ENCODE measurements at places on chromosomes 2 and 18. TPM values are rescaled to one million over a fixed set of nuclear protein-coding genes. Genes with fewer than 3 reads are reported as not detected.

DNA sequence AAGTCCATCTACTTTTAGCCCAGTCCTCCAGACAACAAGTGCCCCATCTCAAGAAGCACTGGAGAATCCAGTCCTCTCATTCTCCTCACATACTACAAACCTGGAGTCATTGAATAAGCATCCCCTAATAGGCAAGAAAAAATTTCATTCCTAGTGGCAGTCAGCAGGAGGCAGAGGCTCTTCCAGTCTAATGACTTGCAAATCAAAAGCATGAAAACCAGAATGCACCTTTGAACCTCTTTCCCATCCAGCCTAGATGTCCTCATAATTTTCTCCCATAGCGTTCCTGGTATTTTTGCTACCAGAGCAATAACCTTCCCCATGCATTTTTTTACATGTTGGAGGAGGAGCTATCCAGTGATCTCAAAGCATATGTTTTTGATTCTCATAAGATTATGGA, 252.6 kb downstream of the TTC32 start:
- DNase-seq, result no peak
- H3K36me3 ChIP-seq, result no peaks in the 10 kb centered on the region
- H3K4me3 ChIP-seq, result no peak overlapping the region
- H3K4me1 ChIP-seq, result peaks cover 7% of the 10 kb centered on the region

DNA sequence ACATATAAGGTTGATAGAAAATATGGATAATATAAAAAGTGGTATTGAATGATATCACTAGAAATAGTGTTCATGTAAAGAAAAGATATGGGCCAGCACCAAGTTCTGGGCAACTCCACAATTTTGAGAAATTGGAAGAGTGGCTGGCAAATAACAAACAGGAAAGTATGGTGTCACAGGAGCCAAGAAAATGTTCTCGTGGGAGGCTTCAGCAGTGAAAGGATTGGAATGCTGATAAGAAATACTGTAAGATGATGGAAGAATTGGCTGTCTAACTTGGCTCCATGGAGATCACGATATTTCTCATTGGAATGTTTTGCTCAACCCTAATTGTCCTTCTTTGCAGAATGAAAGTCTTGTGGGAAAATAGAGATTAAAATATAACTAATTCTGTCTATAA, 856.8 kb downstream of the DPP10 start:
- no peak overlapping the region for H3K4me3 ChIP-seq
- no peak overlapping the region for H3K27ac ChIP-seq
- peaks cover 2% of the 10 kb centered on the region for H3K36me3 ChIP-seq
- no peaks in the 10 kb centered on the region for H3K27me3 ChIP-seq
- peaks cover 2% of the 10 kb centered on the region for H3K4me1 ChIP-seq

GRCh38 chr2:145626301-145626700, 1106.4 kb upstream of the ZEB2 start:
- H3K27me3 ChIP-seq, result no peaks in the 10 kb centered on the region
- H3K27ac ChIP-seq, result no peak overlapping the region
- H3K36me3 ChIP-seq, result no peaks in the 10 kb centered on the region
- H3K4me3 ChIP-seq, result no peak overlapping the region
- no peak for DNase-seq
- no peaks in the 10 kb centered on the region for H3K4me1 ChIP-seq

- no peak overlapping the region for H3K27ac ChIP-seq
- no peak overlapping the region for H3K4me3 ChIP-seq
- H3K4me1 ChIP-seq, result peaks cover 8% of the 10 kb centered on the region
- no peaks in the 10 kb centered on the region for H3K27me3 ChIP-seq
Observed at GRCh38 chr2:39069890-39070465, 50.9 kb downstream of the SOS1 start.

DNA sequence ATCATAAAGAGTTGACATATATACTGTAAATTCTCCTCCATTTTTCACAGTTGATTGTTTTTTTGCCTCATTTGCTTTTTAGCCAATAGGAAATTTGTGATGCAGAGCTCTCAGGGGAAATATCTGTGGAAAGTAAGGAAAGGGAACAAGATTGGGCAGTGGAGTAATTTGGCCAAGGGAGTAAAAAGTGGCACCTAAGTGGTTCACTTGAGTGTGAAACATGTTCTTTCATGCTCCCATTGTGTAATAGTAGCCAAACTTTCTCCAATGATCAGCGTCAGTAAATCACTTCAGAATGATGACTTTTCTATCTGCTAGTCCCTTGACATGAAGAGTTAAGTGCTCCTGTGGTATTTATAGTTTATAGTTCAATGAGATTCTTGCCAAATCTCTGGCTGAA, 141.9 kb upstream of the KCNJ3 start:
- no peaks in the 10 kb centered on the region for H3K36me3 ChIP-seq
- no peak for DNase-seq
- no peaks in the 10 kb centered on the region for H3K4me1 ChIP-seq
- no peak overlapping the region for H3K4me3 ChIP-seq

DNA sequence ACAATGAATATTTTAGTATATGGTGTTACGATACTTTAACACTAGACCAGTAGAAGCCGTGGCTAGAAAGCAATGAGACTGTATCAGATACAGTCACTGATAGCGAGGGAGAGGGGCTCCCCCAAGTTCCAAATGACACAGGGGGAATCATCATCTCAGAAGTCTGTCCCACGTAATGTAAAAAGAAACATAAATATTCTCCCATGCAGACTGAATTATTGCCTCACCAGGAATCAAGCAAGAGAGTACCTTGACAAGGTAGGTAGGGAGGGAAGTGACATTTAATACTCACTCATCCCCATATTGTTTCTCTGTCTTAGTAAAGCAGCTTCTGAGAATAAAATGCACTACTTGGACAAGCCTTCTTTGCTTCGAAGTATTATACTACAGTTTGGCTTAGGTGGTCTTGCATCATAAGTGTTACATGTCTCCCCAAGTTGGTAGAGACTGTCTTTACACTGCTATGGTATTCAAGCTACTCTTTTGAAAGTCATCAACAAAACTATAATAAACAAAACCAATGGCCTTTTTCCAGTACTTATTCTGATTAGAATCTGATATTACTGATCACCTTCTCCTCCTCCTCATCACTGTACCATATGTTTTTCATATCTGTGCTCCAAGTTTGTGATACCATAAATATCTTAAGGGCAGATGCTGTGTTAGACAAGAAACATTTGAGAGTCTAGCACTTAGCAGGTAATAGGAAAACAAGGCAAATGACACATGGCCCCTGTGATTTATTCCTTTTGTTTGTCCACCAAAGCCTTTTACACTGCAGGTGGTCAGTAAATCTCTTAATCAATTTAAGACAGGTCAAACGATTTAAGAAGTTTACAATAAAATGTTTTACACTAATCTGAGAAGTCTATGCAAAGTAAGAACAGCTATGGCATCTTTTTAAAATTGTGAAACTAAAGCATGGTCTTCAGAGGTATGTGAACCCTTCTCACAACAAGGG, 2.7 kb downstream of the LAPTM4A start:
- H3K4me1 ChIP-seq, result peaks cover 34% of the 10 kb centered on the region
- no peak overlapping the region for H3K4me3 ChIP-seq
- DNase-seq, result no peak

The TCF23 gene
- total RNA-seq, result not detected

The REG1B gene
- not detected for total RNA-seq

The GCA gene
- 113 TPM for total RNA-seq
